ENCODE measurements at places on chromosomes 7 and 10.

- DNase-seq, result no peak
Observed at GRCh38 chr7:23334482-23335056, 35.4 kb downstream of the MALSU1 start.

DNA sequence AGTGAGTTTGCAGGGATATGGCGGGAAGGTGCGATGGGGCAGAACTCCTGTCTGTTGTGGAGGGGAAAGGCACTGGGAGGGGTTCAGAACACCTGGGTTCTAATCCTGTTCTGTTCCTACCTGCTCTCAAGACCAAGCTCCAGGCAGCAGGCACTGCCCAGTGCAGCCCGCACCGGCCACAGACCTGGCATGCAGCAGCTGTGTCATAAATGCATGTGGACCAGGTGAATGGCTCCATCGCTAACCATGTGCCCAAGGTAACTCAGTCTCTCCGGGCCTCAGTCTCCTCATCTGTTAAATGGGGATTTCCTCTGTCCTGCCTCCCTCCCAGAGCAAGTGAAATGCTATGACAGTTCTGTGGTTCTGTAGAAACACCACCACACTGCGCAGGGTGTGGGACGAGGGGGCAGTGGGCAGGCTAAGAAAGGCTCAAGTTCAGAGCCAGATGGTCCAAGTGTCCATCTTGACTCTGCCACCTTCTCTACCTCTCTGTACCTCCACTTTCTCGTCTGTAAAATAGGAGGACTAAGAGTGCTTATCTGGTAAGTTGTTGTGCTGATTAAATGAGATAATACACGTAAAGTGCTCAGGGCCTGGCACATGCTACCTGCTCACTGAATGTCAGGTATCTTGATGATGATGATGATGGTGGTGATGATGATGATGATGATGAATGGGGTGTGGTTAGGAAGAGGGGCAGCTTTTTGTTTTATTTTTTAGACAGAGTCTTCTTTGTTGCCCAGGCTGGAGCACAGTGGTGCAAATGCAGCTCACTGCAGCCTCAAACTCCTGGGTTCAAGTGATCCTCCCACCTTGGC, 22.9 kb downstream of the ATP6V1F start:
- no peak for DNase-seq

DNA sequence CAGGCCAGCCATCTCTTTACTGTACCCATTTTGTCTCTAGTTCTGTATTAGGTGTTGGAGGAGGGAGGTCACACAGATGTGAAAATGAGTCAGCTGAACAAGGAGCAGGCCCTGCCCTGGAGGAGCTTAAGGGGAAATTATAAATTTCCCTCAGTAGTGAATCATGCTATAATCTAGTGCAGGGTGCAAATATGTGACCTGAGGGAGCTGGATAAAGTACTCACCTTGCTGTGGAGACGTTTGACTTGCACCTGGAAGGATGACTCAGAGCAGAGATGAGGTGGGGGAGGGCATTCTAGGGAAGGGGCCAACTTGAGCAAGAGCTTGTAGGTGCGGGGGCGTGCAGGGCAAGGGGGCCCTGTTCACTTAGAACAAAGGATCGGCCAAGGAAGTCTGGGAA, 610.6 kb downstream of the SDK1 start:
- DNase-seq, result no peak

DNA sequence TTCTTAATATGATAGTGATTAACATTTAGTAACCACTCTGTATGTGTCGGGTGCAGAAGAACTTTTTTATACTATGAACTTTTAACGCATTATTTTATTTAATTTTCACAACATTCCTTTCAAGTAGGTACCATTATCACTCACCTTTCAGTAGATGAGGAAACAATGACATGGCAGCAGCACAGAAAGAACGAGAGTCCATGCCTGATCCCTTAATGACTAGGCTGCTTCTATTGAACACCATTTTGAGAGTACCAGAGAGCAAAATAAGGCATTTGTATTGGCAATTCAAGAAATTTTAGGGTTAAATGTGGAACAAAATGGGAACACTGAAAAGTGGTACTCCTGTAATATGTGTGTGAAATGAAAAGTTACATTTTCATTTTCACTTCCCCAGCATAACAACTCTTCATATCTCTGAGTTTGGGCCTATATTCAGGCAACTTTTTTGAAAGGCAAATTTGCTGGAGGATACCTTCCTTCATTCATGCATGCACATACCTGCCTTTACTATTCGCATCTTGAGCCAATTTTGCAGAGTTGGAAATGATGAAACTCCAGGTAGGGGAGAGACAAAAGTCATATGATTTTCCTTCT, 12.8 kb downstream of the LRRN3 start:
- no peak for DNase-seq

Measured in activated T-helper 1 cell treated with anti-CD3 and anti-CD28 coated beads, Interleukin-2, amount 50 U/mL, for 16 hours (primary cell).